Ascending aorta (tissue), 2 donors: ENCODE measurements at places on chromosomes 11 and 22. TPM values are rescaled to one million over a fixed set of nuclear protein-coding genes. Genes with fewer than 3 reads are reported as not detected.
A peak's percentile ranks its signal among the peaks of the same experiment; 100 is the strongest.

- peak overlapping the region; percentile 58 for H3K27ac ChIP-seq
- no peak overlapping the region for H3K4me3 ChIP-seq
- peaks cover 47% of the 10 kb centered on the region for H3K36me3 ChIP-seq
- DNase-seq: no peak
Measured at GRCh38 chr11:63908631-63909401, 8.1 kb downstream of the RCOR2 start.

DNA sequence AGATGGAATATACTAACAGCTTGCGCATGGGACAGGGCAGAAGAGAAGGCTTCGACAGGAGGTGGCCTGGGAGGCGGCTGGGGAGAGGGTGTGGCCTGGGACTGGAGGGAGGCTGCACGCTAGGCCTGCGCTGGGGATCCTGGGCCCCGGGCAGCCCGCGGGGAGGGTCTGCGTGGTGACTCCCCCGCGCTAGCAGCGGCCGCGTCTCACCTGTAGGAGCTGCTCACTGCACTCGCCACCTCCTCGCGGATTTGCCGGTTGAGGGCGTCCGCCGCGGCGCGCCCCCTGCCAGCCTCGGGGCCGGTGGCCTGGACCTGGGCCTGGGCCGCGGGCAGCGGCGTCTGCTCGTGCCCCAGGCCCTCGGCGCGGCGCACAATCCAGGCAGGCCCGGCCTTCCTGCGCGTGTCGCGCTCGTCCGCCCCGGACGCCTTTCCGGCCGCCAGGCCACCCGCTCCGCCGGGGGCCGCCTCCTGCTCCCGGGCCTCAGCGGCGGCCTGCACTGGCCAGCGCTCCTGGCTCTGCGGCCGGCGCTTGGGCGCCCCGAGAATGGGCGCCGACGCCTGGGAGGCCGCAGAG, 1.5 kb downstream of the MAP6 start:
- peak overlapping the region; percentile 49 for H3K27ac ChIP-seq
- peak overlapping the region; percentile 74 for H3K4me3 ChIP-seq
- no peaks in the 10 kb centered on the region for H3K36me3 ChIP-seq
- DNase-seq: no peak

Gene GRAP2
- not detected for total RNA-seq

GRCh38 chr22:41398921-41399320, 17.2 kb downstream of the TEF start:
- H3K27ac ChIP-seq: no peak overlapping the region
- no peaks in the 10 kb centered on the region for H3K27me3 ChIP-seq
- peaks cover 40% of the 10 kb centered on the region for H3K36me3 ChIP-seq
- DNase-seq: no peak
- no peak overlapping the region for H3K4me3 ChIP-seq

Gene GRM5
- total RNA-seq: 10.2 TPM

Gene INS
- not detected for total RNA-seq

- no peak overlapping the region for H3K4me3 ChIP-seq
- H3K27me3 ChIP-seq: no peaks in the 10 kb centered on the region
- no peaks in the 10 kb centered on the region for H3K36me3 ChIP-seq
- DNase-seq: no peak
- H3K4me1 ChIP-seq: no peaks in the 10 kb centered on the region
Measured at GRCh38 chr11:93219440-93219839, 21.6 kb upstream of the SLC36A4 start.

GRCh38 chr22:27370987-27371386, 430.6 kb downstream of the MN1 start:
- H3K4me1 ChIP-seq: no peaks in the 10 kb centered on the region
- H3K4me3 ChIP-seq: no peak overlapping the region
- no peaks in the 10 kb centered on the region for H3K36me3 ChIP-seq
- H3K27ac ChIP-seq: no peak overlapping the region
- H3K27me3 ChIP-seq: no peaks in the 10 kb centered on the region
- DNase-seq: no peak

GRCh38 chr11:111829185-111829968, 42.0 kb downstream of the ALG9 start:
- H3K27me3 ChIP-seq: no peaks in the 10 kb centered on the region
- no peak overlapping the region for H3K4me3 ChIP-seq
- no peak overlapping the region for H3K27ac ChIP-seq
- no peaks in the 10 kb centered on the region for H3K4me1 ChIP-seq
- DNase-seq: no peak

Gene MUC5AC
- 0.11 TPM for total RNA-seq

Gene TRIM44
- 6.1 TPM for total RNA-seq

- no peaks in the 10 kb centered on the region for H3K27me3 ChIP-seq
- no peak for DNase-seq
- no peak overlapping the region for H3K4me3 ChIP-seq
- no peaks in the 10 kb centered on the region for H3K36me3 ChIP-seq
Measured at GRCh38 chr11:1926156-1927025, 6.9 kb downstream of the TNNT3 start.

DNA sequence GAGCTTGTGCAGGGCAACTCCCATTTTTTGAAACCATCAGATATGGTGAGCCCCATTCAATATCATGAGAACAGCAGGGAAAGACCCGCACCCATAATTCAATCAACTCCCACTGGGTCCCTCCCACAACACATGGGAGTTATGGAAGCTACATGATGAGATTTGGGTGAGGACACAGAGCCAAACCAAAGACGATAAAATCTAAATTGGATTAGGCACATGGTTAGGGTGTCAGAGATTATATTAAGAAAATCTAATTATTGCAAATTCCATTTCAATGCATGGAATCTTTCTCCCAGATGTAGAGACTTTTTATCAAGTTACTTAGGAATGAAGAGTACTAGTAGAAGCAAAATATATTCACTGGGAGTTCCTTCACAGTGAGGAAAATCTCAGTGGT, 324.9 kb downstream of the JRKL start:
- H3K27ac ChIP-seq: no peak overlapping the region
- no peaks in the 10 kb centered on the region for H3K27me3 ChIP-seq
- H3K36me3 ChIP-seq: no peaks in the 10 kb centered on the region

DNA sequence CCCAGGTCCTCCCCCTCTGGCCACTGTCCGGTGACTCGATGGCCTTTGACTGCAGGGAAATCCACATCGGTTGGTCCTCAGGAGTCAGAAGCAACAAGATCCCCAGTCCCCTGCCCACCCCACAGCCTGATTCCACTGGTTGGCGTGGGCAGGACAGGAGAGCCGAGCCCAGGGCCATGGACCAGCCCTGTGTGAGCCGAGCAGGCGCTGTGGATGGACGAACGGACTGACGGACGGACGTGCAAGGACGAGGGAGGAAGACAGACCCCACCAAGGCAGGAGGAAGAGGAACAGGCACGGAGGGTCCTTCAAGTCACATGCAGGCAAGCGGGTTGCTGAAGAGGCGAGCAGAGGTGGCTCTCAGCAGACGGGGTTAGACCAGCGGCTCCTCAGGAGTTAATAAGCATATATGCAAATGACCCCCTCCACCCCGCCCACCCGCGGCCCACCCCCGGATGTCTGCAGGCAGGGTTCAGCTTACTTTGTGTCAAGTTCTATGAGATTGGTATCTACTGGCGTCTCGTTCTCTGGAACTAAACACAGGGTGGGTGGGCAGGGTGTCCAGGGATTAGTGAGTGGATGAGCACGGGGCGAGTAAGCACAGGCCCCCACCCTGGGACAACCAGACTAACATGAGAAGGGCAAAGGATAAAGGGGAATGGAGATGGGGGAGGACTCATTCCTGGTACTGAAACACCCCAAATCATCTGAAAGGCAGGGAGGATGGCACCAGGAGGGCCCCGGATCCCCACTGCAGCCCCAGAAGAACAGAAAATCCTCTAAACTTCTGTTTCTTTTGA, 26.8 kb downstream of the TPBGL start:
- DNase-seq: peak; percentile 7
- no peak overlapping the region for H3K27ac ChIP-seq
- H3K4me1 ChIP-seq: no peaks in the 10 kb centered on the region
- H3K27me3 ChIP-seq: no peaks in the 10 kb centered on the region

DNA sequence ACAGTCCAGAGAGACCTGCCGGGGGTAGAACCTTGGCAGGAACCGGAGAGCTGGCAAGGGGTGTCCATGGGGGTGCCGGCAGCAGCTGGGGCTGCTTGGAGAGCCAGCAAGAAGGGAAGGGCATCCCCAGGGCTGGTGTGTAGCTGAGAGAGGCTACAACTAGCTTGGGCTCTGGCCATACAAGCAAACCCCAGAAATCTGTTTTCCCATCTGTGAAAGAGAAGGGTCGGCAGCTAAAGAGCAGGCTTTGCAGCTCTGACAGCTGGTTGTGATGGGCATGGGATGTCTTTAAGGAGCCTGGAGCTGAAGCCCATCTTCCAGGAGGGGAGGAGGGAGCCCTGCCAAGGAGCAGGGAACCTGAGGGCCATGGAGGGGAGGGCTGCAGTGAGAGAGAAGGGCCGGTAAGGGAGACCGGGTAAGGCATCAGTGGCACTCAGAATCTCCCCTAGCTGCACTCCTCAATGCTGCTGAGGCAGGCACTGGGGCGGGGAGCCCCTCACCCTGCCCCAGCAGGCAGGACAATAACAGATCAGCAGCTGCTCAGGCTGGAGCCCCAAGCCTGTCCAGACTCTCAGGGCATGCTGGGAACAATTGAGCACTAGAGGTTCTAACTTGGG, 3.9 kb downstream of the CHST1 start:
- DNase-seq: no peak
- no peaks in the 10 kb centered on the region for H3K36me3 ChIP-seq
- H3K27me3 ChIP-seq: no peaks in the 10 kb centered on the region
- no peaks in the 10 kb centered on the region for H3K4me1 ChIP-seq
- no peak overlapping the region for H3K27ac ChIP-seq
- no peak overlapping the region for H3K4me3 ChIP-seq

- H3K36me3 ChIP-seq: peaks cover 51% of the 10 kb centered on the region
- H3K27ac ChIP-seq: peak overlapping the region; percentile 95
- peaks cover 52% of the 10 kb centered on the region for H3K4me1 ChIP-seq
- peak overlapping the region; percentile 40 for H3K4me3 ChIP-seq
Measured at GRCh38 chr11:69007975-69008381, 5.1 kb downstream of the MRGPRF start.

Gene SLC17A6
- not detected for total RNA-seq

Gene EXPH5
- 1.1 TPM for total RNA-seq

DNA sequence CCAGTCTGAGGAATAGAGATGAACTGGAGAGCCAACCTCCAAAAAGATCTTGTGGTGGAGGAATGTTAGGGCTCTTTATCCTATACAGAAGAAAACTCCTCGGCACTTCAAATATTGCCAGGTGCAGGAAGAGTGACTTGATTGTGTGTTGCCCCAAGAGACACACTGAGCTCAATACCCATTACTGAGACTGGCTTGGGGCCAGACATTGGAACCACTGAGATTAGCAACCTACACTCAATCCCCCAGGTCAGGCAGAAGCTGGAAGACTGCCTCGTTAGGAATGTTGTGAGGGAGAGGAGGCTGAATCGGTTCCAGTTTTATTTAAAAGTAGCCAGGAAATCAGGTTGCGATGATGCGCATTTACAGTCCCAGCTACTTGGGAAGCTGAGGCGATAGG, 2.4 kb upstream of the SGSM3 start:
- DNase-seq: no peak
- peaks cover 2% of the 10 kb centered on the region for H3K4me1 ChIP-seq
- no peak overlapping the region for H3K4me3 ChIP-seq
- H3K36me3 ChIP-seq: peaks cover 46% of the 10 kb centered on the region

DNA sequence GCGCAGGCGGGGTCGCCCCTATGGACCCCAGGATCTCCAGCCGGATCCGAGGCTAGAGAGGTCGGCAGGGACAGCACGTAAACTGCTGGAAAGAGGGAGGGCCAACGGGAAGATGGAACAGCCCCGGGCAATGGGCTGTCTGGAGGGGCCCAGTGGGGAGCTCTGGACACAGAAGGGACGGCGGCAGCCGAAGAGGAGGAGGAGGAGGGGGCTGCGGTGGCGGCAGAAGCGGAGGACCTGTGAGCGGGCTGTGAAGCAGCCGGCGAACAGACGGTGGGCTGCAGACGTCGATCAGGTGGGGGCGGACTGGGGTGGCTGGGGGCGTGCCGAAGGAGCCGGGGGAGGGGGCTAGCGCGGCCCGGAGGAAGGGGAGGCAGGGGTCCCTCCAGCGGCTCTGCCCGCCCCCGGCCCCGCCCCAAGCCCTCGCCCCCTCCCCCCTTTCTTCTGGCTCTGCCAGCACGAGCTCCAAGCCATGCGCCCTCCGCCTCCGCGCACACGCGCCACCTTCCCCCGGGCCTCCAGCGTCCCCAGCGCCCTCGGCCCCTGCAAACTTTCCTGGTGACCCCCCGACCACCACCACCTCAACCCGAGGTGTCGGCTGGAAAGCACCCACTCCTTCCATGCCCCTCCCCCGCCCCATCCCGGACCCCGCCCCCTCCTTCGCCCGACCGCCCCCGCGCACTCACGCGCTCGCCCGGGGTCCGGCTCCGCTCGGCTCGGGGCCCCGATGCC, 432 bp downstream of the TNKS1BP1 start:
- peak overlapping the region; percentile 94 for H3K27ac ChIP-seq
- H3K27me3 ChIP-seq: no peaks in the 10 kb centered on the region
- no peak for DNase-seq
- H3K4me1 ChIP-seq: peaks cover 33% of the 10 kb centered on the region

GRCh38 chr11:108970221-108970991, 305.5 kb downstream of the DDX10 start:
- no peaks in the 10 kb centered on the region for H3K36me3 ChIP-seq
- H3K4me1 ChIP-seq: peaks cover 6% of the 10 kb centered on the region
- no peak overlapping the region for H3K27ac ChIP-seq

Gene BSX
- total RNA-seq: not detected

Gene OR4A16
- not detected for total RNA-seq

Gene ART1
- 5.6 TPM for total RNA-seq

GRCh38 chr11:61618978-61619377, 38.1 kb upstream of the SYT7 start:
- no peak for DNase-seq
- no peaks in the 10 kb centered on the region for H3K4me1 ChIP-seq
- H3K27me3 ChIP-seq: no peaks in the 10 kb centered on the region
- H3K4me3 ChIP-seq: no peak overlapping the region
- no peaks in the 10 kb centered on the region for H3K36me3 ChIP-seq

- H3K27ac ChIP-seq: peak overlapping the region; percentile 84
- H3K27me3 ChIP-seq: no peaks in the 10 kb centered on the region
- peak; percentile 84 for DNase-seq
- peaks cover 46% of the 10 kb centered on the region for H3K36me3 ChIP-seq
Measured at GRCh38 chr11:3123305-3123704, 41.8 kb downstream of the OSBPL5 start.

DNA sequence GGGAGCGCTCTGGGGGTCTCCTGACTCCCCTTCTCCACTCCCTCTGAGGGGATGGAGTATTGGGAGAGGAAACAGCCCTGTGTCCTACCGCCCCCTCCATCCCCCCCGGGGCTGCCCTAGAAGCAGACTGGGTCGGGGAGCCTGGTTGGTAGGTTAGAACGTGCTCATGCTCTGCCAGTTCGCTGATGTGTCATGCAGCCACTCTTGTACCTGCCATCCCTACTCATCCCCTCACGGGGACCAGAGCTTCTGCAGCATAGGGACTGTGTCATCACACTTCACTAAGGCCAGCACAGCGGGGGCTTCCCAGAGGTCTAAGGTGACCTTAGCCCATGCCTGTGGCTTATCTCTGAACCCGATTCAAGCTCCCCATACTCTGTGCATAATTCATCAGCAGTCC, 4.7 kb downstream of the KCNJ1 start:
- H3K27me3 ChIP-seq: no peaks in the 10 kb centered on the region
- no peak overlapping the region for H3K27ac ChIP-seq
- no peak for DNase-seq

GRCh38 chr11:69799582-69799981, 19.6 kb downstream of the FGF3 start:
- H3K27ac ChIP-seq: no peak overlapping the region
- no peak overlapping the region for H3K4me3 ChIP-seq
- H3K36me3 ChIP-seq: no peaks in the 10 kb centered on the region
- H3K27me3 ChIP-seq: no peaks in the 10 kb centered on the region
- H3K4me1 ChIP-seq: no peaks in the 10 kb centered on the region
- DNase-seq: no peak

- DNase-seq: no peak
- no peaks in the 10 kb centered on the region for H3K4me1 ChIP-seq
- no peaks in the 10 kb centered on the region for H3K36me3 ChIP-seq
- no peak overlapping the region for H3K4me3 ChIP-seq
- no peaks in the 10 kb centered on the region for H3K27me3 ChIP-seq
- H3K27ac ChIP-seq: no peak overlapping the region
Measured at GRCh38 chr11:18769802-18770456, 21.7 kb downstream of the PTPN5 start.
